ENCODE measurements at places on chromosomes 11 and 22.
A peak's percentile ranks its signal among the peaks of the same experiment; 100 is the strongest.

GRCh38 chr11:77473801-77474683 lies at the start of gene PAK1:
Gene PAK1, minus strand, starts transcription at chr11:77474094. Its CDS starts 81,574 bp downstream, at chr11:77392520.
- peak; percentile 88 for DNase-seq

- no peak for DNase-seq
These were observed 3.2 kb upstream of the CACNA1I start for GRCh38 chr22:39567135-39567946.

DNA sequence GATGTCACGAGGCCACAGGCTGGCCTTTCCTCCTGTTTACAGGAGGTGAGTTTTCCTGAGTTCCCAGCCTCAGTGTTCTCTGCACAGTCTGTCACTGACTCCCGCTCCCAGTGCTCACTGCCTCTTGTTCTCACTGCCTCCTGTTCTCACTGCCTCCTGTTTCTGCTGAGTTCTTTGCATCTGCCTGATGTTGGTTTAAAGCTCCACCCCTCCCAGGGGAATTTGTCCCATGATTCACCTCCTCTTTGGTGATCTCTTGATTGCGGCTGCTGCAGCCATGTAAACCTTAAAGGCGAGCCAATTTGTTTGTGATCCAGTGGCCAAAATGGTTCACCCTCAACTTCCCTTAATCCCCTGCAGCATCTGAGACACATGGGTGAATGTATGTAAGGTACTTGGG lies 6.0 kb upstream of the TUBA8 start:
- no peak for DNase-seq

DNA sequence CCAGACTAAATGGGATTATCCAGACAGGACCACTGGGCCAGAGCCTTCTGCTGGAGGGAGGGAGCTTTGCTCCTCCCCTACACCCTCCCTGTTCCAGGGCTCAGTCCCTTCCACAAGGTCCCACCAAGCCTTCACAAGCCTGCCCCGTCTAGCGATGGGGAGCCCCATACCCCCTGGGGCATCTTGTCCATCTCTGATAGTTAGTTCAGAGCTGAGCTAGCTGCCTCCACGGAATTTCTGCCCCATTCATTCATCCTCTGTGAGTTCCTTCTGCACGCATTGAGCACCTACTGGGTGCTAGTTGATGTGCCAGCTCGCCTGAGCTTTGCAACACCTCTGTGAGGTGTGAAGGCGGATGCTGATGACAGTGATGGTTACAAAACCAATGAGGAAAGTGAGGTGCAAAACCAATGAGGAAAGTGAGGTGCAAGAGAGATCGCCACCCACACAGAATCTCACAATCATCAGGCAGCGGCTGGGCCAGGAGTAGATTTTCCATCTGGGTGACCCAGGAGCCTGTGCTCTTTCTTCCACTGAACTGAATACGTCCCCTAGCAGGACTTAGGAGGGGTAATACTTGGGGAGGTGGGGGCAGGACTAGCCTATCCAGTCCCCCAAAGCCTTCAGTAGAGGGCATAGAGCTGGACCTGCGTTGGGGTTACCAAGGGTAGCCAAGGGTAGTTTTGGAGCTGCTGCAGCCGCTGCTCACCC lies 21.5 kb upstream of the CBX7 start:
- DNase-seq, result peak; percentile 85

GRCh38 chr11:10657308-10658271 lies 36.0 kb downstream of the IRAG1 start:
- DNase-seq, result no peak

DNA sequence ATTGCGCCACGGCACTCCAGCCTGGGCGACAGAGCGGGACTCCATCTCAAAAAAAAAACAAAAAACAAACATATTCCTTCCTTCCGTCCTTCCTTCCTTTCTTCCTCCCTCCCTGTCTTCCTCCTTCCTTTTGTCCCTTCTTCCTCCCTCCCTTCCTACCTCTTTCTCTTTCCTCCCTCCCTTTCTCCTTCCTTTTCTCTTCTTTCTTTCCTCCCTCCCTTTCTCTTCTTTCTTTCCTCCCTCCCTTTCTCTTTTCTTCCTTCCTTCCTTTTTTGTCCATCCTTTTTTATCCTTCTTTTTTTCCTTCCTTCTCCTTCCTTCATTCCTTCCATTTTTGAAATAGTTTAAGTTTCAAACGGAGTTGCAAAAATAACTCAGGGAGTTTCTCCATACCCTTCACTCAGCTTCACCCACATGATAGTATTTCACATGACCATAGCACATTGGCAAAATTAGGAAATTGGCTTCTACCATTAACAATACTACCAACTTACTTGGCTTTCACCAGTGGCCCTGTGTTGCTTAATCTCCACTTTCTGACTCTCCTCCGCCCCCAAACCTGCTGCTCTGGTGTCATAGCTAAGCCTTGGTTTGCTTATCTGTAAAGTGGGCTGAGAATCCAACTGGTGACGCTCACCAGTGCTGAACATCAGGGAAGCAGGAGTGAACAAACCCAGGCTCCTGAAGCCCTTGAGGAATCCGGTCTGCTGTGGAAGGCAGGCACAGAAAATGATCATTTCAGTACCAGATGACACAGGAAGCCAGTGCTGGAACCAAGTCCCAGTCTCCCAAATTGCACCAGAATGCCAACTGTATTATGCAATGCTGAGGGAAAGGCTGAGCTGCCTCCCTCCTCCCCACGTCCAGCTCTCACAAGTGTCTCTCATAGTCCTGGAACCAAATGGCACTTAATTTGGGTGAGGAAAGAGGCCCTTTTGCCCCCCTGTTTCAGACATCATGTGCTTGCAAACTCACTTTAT lies 17.2 kb upstream of the CRYBB3 start:
- no peak for DNase-seq

DNA sequence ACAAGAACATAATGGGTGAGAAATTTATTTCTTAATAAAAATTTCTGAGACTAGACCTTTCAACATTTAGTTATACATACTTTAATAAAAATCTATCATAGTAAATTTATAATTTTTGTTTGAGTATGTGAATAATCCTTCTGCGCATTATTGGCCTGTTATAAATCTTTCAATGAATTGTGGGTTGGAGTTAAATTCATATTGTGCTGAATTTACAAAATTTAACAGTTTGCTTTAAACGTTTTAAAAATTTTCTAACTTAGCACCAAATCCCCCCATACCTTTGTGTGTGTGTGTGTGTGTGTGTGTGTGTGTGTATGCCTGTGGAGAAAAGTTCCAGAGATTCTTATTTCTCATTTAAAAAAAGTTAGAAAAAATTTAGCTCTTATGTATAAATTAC lies 111.0 kb downstream of the TMEM135 start:
- DNase-seq, result no peak

GRCh38 chr22:24894998-24895397 lies 51.5 kb downstream of the LHFPL7 start:
- no peak for DNase-seq

DNA sequence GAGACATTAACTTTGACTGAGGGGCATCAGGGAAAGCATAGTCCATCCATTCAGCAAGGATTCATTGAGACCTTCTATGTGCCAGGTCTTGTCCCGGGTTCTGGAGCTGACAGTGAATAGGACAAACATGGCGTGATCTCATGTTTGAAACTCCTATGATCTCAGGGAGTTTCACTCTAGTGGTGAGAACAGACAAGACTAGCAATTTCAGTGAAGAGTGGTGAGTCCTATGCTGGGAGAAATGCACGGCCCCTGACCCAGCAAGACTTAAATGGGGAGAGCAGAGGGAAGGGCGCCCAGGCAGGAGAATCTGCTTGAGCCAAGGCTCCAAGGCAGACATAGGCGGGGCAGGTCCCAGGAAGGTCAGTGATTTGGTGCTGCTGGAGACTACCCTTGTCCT lies 155.7 kb downstream of the CEP164 start:
- DNase-seq, result no peak

DNA sequence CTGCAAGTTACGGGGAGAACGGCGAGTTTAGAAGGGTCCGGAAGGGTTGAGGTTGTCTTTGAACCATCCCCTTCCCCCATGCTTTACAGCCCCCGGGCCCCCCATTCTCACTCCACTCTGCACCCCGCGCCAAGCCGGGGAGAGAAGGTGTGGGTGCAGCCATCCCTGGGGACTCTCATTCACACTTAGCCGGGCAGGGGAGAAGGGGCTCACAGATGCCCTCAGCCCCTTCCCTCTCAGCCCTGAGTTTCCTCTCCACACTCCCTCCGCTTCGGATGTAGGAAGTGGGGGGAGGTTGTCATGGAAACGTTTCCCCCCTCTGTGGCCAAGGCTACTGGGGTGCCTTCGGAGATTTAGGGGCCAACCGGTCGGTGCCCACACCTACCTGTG lies 334 bp downstream of the CADM1 start:
- no peak for DNase-seq

DNA sequence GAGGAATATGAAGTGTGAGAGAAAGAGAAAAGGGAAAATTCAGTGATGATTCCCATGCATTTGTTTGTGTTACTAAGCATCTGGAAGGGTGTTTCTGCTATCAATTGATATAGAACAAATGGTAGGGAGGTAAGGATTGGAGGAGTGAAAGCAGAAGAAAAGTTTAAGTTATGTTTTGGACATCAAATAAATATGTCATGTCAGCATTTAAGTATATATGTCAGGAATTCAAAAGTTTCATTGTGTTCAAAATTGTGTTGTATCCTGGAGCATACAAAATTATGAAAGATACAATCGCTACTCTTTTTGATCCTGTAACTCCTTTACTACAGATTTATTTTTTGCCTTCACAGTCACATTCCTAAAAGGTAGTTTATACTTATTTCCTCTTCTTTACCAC lies 885.8 kb downstream of the KCNA4 start:
- DNase-seq, result no peak

DNA sequence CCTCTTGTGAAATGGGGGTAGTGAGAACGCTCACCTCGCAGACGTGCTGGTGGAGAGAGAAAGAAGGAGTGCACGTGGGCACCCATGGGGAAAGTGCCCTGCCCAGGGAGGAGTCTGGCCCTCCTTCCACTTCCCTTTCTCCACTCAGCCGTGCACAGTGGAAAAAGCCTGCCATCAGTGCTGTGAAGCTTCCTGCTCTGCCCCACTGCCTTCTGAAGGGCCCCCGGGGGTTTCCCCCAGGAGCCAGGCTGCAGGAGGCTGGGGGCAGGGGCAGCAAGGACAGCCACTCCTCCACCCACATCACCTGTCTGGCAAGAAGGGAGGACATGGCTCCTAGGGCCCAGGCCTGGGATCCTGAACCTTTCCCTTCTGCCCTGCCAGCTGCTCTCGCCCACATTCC lies 7.6 kb downstream of the TP53I11 start:
- DNase-seq, result no peak

- no peak for DNase-seq
These were observed 23.1 kb upstream of the FZD4 start for GRCh38 chr11:86978247-86978646.

- DNase-seq, result no peak
These were observed 331.4 kb upstream of the RAG2 start for GRCh38 chr11:36929401-36929800.

DNA sequence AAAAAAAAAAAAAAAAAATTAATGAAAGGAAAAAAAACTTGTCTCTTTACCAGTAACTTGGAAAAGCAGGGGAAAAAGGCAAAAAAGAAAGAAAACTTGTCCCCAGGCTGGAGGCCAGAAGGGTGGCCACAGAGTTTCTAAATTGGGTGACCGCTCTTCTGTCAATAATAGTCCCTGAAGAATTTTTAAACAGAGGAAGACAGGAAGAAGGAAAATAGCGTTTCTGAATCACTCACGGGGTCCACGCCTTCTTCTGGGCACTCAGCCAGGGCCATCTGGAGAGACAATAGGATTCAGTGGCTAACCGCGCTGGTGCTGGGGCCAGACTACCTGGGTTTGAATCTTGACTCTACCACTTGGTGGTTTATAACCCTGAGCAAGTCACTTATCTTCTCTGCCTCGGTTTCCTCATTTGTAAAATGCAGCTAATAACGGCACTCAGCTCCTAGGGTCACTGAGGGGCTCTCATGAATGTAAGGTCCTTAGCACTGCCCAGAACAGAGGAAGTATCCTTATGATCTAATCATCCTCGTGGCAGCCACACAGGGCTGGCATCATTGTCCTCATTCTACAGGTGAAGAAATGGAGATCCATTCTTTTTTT lies 7.0 kb downstream of the C11orf86 start:
- DNase-seq, result no peak

DNA sequence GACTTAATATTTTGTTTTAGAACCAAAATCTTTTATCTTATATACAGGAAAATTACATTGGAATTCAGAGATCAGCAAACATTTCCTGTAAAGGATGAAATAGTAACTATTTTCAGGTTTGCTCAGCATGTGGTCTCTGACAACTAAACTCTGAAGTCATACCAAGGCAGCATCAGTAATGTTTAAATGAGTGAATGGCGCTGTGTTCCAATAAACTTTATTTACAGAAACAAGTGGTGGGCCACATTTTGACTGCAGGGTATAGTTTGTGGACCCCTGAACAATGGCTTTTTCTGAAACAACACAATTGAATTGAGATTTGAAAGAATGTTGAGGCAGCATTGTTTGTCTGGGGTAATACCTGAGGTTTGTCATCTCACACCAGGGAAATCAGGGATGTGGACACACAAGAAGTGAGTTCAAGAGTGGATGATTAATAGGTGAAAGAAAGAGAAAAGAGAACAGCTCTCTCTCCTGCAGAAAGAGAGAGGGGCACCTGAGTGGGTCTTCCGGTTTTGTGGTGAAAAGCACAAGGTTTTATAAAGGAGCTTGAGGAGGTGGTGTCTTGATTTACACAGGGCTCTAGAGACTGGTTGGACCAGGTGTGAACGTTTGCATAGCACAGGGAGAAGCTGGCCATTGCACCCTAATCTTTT lies 113.5 kb upstream of the VPREB1 start:
- DNase-seq, result no peak

DNA sequence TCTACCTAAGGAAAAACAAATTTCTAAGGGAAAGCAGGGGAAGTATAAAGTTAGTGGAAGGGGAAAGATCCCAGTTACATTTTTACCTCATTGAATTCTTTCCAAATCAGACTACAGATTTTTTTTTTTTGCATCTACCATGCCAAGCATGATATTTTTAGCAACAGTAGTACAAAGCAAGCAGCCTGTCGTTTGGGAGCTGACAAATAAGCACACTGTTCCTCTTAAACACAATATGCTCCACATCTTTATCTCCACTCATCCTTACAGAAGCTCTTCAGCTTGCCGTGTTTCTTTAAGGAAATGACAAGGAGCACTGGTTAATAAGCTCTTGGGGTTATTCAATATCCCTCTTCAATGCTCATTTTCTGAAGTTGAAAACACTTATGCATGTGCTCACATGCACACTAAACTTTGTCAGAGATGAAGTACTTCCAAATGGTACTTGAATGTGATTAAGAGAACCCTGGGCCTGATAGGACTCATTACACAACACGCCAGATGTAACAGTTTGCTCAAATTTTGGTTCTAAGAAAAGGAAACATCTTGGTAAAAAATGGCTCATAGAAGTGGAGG lies 53.8 kb downstream of the PAX6 start:
- DNase-seq, result no peak

DNA sequence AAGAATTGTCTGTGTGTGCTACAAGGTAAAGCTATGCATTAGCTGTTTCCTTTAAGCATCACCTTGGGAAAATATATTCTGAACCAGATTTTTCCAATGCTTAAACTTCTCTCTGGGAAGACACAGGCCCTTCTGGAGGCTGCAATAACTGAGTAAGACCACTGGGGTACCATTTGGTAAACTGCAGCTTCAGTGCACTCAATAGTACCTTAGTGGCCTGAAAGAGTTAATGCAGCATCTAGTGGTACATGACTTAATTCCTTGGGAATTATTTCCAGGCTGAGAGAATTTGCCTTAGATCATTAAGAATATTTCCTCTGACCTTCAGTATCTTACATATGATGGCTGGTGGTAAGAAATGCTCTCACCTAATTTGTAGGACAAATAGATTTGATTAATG lies 727.4 kb downstream of the DLG2 start:
- no peak for DNase-seq

Data from natural killer cell treated with Interleukin-12 subunit alpha and Interleukin-12 subunit beta and Interleukin-15 and Interleukin-18, amount 100 ng/mL, for 72 hours (primary cell).